NCI-H524 treated with DMSO at 0.1 percent for 48 hours (cell line): ENCODE measurements at places on chromosomes 13 and 19.

GRCh38 chr13:107076801-107077200 is 508.9 kb upstream of the ARGLU1 start:
- DNase-seq: no peak

DNA sequence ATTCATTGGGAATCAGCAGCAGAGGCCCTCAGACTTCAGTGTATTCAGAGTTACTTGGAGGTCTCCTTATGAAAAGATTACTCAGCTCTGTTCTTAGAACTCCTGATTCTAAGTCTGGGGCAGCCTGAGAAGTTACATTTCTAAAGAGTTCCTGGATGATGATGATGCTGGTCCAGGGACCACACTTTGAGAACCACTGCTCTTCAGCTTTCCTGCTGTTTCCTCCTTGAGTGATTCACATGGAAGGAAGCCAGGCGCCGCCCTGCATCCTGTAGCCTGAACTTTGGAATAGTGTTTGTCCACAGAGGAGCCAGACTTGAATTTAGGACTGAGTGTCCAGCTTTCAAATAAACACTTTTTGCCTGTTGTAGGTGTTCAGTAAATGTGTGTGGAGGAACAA is 2.9 kb downstream of the CEBPG start:
- no peak for DNase-seq

DNA sequence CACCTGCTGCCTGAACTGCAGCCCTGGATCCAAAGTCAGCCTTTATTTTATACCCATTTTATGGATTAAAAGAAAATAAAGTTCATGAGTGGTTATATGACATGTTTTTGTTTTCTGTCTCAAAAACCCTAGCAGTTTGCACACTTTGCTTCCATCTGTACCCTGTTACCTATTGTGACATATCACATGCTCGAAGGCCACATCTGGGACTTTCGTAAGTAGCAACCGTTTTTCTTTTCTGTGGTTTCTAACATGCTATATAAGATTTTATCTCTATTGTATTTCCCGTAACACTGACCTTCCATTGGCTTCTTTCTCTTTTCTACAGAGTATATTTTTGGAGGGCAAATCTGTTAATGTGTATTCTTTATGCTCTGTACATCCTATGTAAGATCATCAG is 1007.2 kb downstream of the PCDH9 start:
- DNase-seq: no peak

GRCh38 chr13:79628463-79628862 is 147.5 kb downstream of the NDFIP2 start:
- no peak for DNase-seq
